A549 treated with DMSO at 1 μM for 4 hours (cell line): ENCODE measurements at places on chromosomes 7 and 10. TPM values are rescaled to one million over a fixed set of nuclear protein-coding genes. Genes with fewer than 3 reads are reported as not detected.

LIPK gene
- total RNA-seq, result not detected in 5 replicates

RAPGEF5 gene
- 0.10 to 0.18 TPM (median 0.17 TPM) in 5 replicates for total RNA-seq

ZNF727 gene
- not detected in 5 replicates for total RNA-seq

CALHM3 gene
- total RNA-seq, result 0.30 to 0.53 TPM (median 0.45 TPM) in 5 replicates

THSD7A gene
- total RNA-seq, result 1.7 to 3.2 TPM (median 2.8 TPM) in 5 replicates

LGI1 gene
- total RNA-seq, result not detected in 5 replicates

SUFU gene
- total RNA-seq, result 5.7 to 8.8 TPM (median 7.2 TPM) in 5 replicates

ZSCAN25 gene
- total RNA-seq, result 9.1 to 9.7 TPM (median 9.3 TPM) in 5 replicates

CRYGN gene
- not detected in 5 replicates for total RNA-seq

ATP5MK gene
- 444 to 600 TPM (median 518 TPM) in 5 replicates for total RNA-seq

LDB3 gene
- 0.02 to 0.08 TPM (median 0.06 TPM) in 5 replicates for total RNA-seq

SPDYE11 gene
- total RNA-seq, result not detected in 5 replicates

CUL2 gene
- 19.1 to 30.9 TPM (median 25.5 TPM) in 5 replicates for total RNA-seq

TBRG4 gene
- 109 to 115 TPM (median 112 TPM) in 5 replicates for total RNA-seq

MTPN gene
- 109 to 142 TPM (median 129 TPM) in 5 replicates for total RNA-seq

LRRC17 gene
- total RNA-seq, result 0.05 to 0.10 TPM (median 0.08 TPM) in 3 of 5 replicates, not detected in the others

SORBS1 gene
- total RNA-seq, result 0.39 to 0.80 TPM (median 0.66 TPM) in 5 replicates

PILRA gene
- 3.4 to 5.8 TPM (median 5.2 TPM) in 5 replicates for total RNA-seq

KLF14 gene
- 0.05 TPM in 2 of 5 replicates, not detected in the others for total RNA-seq

FGFBP3 gene
- 1.7 to 2.8 TPM (median 2.3 TPM) in 5 replicates for total RNA-seq

GBX1 gene
- 0.18 TPM in 1 of 5 replicates, not detected in the others for total RNA-seq

TBXAS1 gene
- total RNA-seq, result 10.2 to 11.8 TPM (median 11.0 TPM) in 5 replicates

ATG9B gene
- 0.14 to 0.84 TPM (median 0.60 TPM) in 5 replicates for total RNA-seq

CALML3 gene
- total RNA-seq, result not detected in 5 replicates

OR2A5 gene
- not detected in 5 replicates for total RNA-seq

STYXL1 gene
- 38.8 to 42.5 TPM (median 40.4 TPM) in 5 replicates for total RNA-seq

HOXA7 gene
- 4.4 to 5.3 TPM (median 4.9 TPM) in 5 replicates for total RNA-seq

PLA2G12B gene
- not detected in 5 replicates for total RNA-seq

ZNF425 gene
- 1.0 to 1.3 TPM (median 1.2 TPM) in 5 replicates for total RNA-seq

SPDYE16 gene
- 0.10 TPM in 1 of 5 replicates, not detected in the others for total RNA-seq

TMEM184A gene
- total RNA-seq, result 6.7 to 15.3 TPM (median 13.2 TPM) in 5 replicates

PDLIM1 gene
- total RNA-seq, result 149 to 158 TPM (median 156 TPM) in 5 replicates

SPAM1 gene
- not detected in 5 replicates for total RNA-seq
